Activated CD8-positive, alpha-beta T cell treated with anti-CD3 and anti-CD28 coated beads, Interleukin-2, amount 10 ng/mL, durations not matched to agents 7 days and 5 days (primary cell): ENCODE measurements at places on chromosomes 5 and 9. TPM values are rescaled to one million over a fixed set of nuclear protein-coding genes. Genes with fewer than 3 reads are reported as not detected.

Gene NFIL3
- 38.1 TPM for total RNA-seq

Gene MED10
- 51.5 TPM for total RNA-seq

Gene BTNL8
- not detected for total RNA-seq

Gene PCDHB6
- total RNA-seq, result not detected

Gene N4BP3
- 6.1 TPM for total RNA-seq

Gene ASTN2
- total RNA-seq, result 4.7 TPM

Gene CARD6
- 3.4 TPM for total RNA-seq
